HT-29 (cell line): ENCODE measurements at places on chromosomes 11 and 22. TPM values are rescaled to one million over a fixed set of nuclear protein-coding genes. Genes with fewer than 3 reads are reported as not detected.

Gene TCN1
- 1.4 and 4.2 TPM in 2 replicates for total RNA-seq

Gene ASCL2
- 5.0 and 6.8 TPM in 2 replicates for total RNA-seq

Gene GRAP2
- total RNA-seq = not detected in 2 replicates

- no peak for DNase-seq
Observed at GRCh38 chr11:71309611-71310010, 57.2 kb upstream of the SHANK2 start.

Gene CHST1
- not detected in 2 replicates for total RNA-seq

GRCh38 chr11:128285321-128285720 is 302.0 kb downstream of the ETS1 start:
- DNase-seq = no peak

DNA sequence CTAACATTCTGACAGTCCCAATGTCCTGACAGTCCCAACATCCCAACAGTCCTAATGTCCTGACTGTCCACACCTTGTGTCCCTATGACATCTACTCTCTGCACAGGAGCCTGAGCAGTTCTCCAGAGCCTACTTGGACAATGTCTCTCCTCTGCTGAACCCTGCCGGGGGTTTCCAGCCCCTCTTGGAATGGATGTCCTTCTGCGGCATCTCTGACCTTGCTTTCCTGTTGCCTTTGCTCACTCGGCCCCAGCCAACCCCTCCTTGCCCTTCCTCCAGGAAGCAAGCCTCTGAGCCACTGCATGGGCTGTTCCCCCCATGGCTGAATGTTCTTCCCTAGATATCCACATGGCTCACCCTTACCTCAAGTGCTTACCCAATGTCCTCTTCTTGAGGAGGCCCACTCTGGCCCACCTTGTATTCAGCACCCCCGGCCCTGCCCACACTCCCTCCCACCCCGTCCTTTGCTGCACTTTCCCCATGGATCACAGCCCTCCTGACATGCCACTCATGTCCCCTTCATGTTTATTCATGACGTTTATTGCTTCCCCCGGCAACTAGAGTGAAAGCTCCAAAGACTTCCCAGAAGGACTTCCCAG is 59.5 kb downstream of the DHCR7 start:
- no peak for DNase-seq

GRCh38 chr11:67505605-67506396 is 638 bp upstream of the PITPNM1 start:
- peak; percentile 99 for DNase-seq

DNA sequence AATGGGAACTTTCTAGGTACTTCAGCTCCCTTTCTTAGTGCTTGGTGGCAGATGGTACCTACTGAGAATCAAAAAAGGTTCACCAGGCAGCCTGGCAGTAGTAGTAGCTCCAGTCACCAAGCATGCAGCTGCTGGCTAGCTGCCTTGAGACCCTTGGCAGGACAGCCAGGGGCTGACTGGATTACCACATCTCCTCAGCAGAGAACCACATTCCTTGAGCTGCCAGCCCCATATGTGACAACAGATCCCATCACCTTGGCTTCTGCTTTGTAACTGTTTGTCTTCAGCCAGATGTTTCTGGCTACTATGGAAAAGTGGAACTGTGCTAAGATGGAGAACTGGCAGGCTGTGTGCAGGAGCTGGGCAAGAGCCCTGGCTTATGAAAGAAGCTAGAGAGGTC is 39.6 kb upstream of the CHRM4 start:
- no peak for DNase-seq

GRCh38 chr11:94731880-94732601 is 36.1 kb upstream of the AMOTL1 start:
- DNase-seq = no peak

Gene CARD16
- not detected in 2 replicates for total RNA-seq
